Activated CD4-positive, alpha-beta T cell treated with anti-CD3 and anti-CD28 coated beads, Interleukin-2, amount 50 U/mL, for 16 hours (primary cell): ENCODE measurements at places on chromosomes 1 and 21.

- DNase-seq = no peak
Observed at GRCh38 chr1:46203738-46204405, 738 bp downstream of the LURAP1 start.

DNA sequence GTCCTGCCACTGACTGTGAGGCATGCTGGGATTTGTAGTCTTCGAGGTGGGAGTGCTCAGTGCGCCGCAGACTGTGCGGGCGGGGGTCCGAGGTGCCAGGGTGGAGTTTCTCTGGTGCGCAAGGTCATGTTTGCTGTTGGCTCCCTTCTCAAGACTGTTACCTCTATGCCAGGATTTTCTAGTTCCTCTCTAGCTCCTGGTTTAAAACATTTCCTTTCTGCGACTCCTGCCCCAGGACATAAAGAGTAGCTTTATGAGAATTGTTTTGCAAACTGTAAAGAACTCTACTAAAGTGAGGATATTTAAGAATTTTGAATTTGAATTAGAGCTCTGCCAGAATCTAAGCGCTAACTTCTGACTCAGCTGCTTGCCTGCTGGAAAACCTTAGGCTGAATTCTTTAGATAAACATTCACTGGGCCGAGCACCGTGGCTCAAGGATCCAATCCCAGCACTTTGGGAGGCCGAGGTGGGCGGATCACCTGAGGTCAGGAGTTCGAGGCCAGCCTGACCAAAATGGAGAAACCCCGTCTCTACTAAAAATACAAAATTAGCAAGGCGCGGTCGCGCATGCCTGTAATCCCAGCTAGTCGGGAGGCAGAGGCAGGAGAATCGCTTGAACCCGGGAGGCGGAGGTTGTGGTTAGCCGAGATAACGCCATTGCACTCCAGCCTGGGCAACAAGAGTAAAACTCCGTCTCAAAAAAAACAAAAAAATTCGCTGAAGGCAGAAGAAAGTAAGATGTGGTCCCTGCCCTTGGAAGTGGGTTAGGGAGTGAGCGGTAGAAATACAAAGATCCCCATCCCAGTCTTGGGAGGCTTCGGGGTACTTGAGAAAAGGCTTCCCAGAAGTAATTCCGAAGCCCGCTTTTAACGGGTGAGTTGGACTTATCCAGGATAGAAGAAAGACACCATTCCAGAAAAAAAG, 992 bp upstream of the USP48 start:
- no peak for DNase-seq

DNA sequence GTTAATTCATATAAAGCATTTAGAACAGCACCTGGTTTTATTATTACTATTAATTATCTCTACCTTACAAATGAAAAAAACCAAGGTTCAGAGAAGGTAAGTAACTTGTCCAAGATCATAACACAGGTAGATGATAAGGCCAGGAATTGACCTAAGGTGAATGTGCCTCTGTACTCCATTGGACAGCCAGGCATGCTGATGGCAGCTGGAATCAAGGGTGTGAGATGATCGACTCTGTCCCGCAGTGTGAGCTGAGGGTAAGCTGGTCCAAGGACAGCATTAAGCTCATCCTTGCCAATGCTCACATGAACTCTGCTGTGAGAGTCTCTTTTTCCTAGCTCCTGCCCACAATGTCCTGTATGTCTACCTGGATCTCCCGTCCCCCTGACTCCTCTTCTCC, 58.4 kb downstream of the DMAP1 start:
- no peak for DNase-seq

DNA sequence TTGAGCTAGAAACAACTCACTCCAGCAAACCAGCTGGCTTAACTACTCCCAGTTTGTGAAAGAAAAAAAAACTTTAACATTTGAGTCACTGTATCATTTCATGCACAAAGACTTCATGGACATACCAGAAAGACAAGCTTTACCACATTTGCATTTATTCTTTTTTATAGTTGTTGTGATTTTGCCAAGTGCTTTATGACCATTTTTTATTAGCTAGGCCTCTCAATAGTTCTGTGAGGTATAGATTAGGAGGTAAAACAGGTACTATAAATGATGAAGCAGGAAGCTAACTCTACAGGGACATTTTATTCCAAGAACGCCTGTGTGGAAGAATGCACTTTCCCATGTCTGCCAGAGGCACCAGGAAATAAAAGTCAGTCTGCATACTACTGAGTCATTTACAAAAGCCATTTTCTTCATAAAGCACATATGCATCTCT, 8.2 kb upstream of the DENND1B start:
- no peak for DNase-seq

- no peak for DNase-seq
Observed at GRCh38 chr1:155278689-155279160, 1.5 kb downstream of the HCN3 start.

- no peak for DNase-seq
Observed at GRCh38 chr1:30129001-30129408, 594.4 kb downstream of the MATN1 start.

DNA sequence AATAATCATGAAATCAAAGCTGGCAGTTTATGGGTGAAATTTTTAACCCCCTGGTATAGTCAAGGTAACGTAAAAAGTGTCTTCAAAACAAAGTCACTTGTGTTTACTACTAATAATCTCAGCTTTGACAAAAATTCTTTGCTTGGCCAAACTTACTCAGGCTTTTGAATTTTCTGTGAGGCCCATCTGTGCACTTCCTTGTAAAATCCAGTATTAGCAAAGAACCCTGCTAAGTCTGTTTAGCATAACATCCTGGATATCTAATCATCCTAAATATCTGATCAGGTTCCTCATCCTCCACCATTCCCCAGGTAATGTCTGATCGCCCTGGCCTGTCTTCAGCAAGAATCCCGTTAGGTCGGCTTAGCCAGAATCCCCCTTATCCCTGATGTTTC, 3.0 kb downstream of the LYST start:
- no peak for DNase-seq
